Kidney epithelial cell (primary cell): ENCODE measurements at places on chromosomes 3 and 15. TPM values are rescaled to one million over a fixed set of nuclear protein-coding genes. Genes with fewer than 3 reads are reported as not detected.

GRCh38 chr3:44913868-44914468 lies 39.6 kb downstream of the TGM4 start:
- DNase-seq = no peak

- no peak for DNase-seq
Measured at GRCh38 chr15:29747837-29748417, 74.3 kb downstream of the TJP1 start.

GRCh38 chr3:140579260-140579659 lies 98.6 kb upstream of the TRIM42 start:
- no peak for DNase-seq

GRCh38 chr15:98611808-98612207 lies 36.5 kb upstream of the IGF1R start:
- no peak for DNase-seq

DNA sequence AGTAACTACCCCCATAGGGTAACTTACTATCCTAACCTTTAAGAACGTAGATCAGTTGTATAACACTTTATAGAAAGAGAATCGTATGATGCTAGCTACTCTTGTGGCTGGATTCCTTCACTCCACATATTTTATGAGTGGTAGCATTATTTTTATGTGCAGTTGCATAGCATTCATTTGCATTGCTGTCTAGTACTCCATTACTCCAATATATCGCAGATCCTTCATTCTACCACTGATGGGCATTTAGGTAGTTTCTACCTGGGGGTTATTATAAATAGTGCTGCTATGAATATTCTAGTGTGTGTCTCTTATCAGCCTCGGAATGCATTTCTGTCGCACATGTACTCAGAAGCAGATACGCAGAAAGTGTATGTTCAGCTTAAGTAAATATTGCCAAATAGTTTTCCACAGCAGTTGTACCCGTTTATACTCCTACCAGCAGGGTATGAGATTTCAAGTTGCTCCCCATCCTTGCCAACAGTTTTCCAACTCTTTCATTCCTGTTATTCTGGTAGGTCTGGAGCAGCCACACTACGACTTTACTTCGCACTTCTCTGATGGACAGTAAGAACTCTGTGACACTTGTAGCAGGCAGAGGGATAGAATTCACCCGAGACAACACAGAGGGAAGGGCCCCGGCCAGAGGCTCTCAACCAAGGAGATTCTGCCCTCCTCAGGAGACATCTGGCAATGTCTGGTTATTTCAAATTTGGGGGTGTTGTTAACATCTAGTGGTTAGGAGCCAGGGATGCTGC lies 9.8 kb upstream of the VGLL4 start:
- no peak for DNase-seq

GRCh38 chr3:177334803-177335202 lies 137.5 kb upstream of the TBL1XR1 start:
- no peak for DNase-seq

GRCh38 chr3:118262800-118263402 lies 771.7 kb downstream of the IGSF11 start:
- no peak for DNase-seq

Gene C2CD4A
- total RNA-seq = 0.25 and 0.75 TPM in 2 replicates

Gene IFT80
- total RNA-seq = 24.0 and 24.7 TPM in 2 replicates

Gene TNIK
- 6.6 and 17.0 TPM in 2 replicates for total RNA-seq

Gene CPLX3
- total RNA-seq = not detected in 2 replicates
